Prostate gland (tissue), 2 donors: ENCODE measurements at places on chromosomes 2 and 18. TPM values are rescaled to one million over a fixed set of nuclear protein-coding genes. Genes with fewer than 3 reads are reported as not detected.

GRCh38 chr2:119005051-119005450 is 63.1 kb downstream of the MARCO start:
- no peak for DNase-seq

DNA sequence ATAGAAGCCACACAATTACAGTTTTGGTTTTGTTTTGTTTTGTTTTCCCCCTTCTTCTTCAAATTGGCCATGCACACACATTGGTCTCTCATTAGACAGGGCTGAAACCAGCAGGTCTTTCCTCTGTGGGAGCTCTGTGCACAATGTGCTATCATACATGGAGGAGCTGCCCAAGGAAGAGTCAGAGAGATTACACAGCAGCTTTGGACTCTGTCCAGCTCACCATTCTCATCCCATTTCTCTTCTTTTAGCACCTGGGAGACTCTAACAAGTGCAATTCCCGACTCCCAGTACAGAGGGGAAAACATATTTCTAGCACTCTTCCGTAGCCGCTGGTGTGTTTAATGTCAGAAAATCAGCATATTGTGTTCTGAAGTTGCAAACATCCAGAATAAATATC is 29.4 kb downstream of the POU3F3 start:
- no peak for DNase-seq

GRCh38 chr18:79766308-79766707 is 31.4 kb upstream of the KCNG2 start:
- DNase-seq = no peak

Gene MAP3K19
- total RNA-seq = 2.7 TPM

DNA sequence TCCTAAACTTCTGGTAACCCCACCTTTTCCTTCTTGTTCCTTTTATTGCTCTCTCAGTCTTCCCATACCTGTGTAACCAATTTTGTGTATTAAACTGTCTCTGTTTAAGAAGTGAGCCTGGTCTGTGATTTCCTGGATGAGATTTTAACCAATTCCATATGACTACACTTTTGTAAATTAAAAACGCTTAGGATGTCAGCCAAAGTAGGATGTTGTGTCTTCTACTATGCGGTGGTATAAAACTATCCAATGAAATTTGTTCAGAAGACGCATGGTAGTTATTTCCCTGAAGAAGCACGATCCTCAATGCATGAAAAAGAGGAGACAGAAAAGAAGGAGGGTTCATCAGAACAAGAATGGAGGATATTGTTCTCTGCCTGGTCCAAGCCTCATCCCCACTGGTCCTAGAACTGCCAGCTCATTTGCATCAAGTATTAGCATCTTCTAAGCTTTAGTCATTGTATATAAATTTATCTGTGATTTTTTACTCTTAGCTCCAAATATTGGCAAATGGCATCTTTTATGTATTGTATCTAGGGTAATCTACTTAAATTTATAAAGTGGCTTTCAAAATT is 127.4 kb downstream of the TGIF1 start:
- no peak for DNase-seq

DNA sequence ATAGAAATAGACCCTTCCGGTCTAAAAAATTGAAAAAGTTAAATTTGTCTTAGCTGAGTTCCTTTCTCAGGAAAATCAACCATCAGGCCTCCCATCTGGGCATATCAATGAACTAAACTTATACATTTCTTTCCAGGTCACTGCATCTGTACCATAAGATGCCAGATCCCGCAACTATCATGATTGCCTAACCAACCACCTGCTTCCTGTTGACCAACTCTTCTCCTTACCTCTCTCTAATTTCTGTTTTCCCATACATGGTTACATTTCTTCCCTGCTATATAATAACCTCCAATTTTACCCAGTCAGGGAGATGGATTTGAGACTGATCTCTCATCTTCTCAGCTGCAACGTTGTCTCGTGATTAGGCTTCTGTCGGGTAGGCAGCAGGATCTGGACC is 228.7 kb downstream of the FSIP2 start:
- no peak for DNase-seq

DNA sequence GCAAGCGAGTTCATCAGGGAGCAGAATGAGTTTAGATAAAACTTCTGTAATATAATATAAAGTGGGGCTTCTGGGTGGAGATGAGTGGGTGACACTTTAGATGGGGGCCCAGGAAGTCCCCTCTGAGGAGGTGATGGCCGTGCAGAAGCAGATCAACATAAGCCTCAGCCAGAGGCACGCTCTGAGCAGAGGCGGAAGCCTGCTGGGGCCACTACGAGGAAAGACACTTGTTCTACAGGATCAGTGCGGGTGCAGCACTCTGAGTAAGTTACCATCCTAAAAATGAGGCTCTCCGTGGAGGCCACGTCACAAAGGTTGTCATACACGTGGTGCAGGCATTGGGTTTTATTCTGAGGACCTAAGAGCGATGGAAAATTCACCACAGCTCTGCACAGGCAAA is 22.3 kb downstream of the TMEM18 start:
- DNase-seq = no peak

- no peak for DNase-seq
Measured at GRCh38 chr18:2134364-2134763, 436.9 kb downstream of the METTL4 start.

DNA sequence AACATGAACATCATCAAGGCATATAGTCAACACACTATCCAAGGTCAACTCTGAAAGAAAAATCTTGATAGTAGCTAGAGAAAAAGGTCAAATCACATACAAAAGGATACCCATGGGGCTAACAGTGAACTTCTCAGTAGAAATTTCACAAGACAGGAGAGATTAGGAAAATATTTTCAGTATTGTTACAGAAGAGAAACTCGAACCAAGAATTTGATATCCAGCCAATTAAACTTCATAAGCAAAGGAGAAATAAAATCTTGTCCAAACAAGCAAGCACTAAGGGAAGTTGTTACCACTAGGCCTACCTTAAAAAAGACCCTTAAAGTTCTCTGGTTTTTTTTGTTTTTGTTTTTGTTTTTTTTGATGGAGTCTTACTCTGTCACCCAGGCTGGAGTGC is 242.5 kb downstream of the EXOC6B start:
- DNase-seq = no peak

- peak; percentile 58 for DNase-seq
Measured at GRCh38 chr18:40851014-40851429, 1104.0 kb upstream of the PIK3C3 start.

DNA sequence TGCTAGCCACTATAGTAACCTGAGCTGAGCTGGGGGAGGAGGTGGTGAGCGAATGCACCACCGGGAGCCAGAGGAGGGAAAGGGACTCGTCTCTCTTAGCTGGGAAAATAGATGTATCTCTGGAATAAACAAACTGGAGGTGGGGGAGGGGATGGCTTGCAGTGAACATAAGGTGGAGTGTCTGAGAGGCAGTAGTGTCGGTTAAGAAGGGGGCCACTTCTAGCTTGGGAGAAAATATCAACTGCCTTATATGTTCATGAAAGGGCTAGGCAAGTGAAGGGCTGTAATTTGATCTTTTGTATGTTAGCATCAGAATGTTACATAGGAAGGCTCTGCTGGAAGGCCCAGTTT is 2.2 kb downstream of the SETBP1 start:
- no peak for DNase-seq

- no peak for DNase-seq
Measured at GRCh38 chr18:48698707-48699106, 159.9 kb downstream of the CTIF start.

Gene CRYGD
- not detected for total RNA-seq

- no peak for DNase-seq
Measured at GRCh38 chr2:47295981-47296635, 106.8 kb upstream of the MSH2 start.

DNA sequence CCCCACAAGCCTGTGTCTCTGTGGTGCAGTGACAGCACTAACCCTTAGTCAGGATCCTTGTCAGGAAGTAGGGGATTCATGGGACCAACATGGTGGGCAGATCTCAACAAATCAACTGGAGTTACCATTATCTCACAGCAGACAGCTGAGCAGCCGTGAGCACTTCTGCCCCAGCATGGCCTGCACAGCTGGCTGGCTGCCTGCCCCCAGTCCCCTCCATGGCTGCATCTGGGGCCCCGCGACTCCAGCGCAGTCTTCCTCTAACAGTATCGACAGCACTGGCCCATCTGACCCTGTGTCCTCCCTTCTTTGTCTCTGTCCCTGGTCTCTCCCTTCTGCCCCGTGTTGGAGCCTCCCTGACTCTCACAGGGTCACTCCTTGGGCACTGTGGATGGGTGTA is 4.7 kb upstream of the ADCY3 start:
- DNase-seq = no peak

Gene DPYSL5
- not detected for total RNA-seq

DNA sequence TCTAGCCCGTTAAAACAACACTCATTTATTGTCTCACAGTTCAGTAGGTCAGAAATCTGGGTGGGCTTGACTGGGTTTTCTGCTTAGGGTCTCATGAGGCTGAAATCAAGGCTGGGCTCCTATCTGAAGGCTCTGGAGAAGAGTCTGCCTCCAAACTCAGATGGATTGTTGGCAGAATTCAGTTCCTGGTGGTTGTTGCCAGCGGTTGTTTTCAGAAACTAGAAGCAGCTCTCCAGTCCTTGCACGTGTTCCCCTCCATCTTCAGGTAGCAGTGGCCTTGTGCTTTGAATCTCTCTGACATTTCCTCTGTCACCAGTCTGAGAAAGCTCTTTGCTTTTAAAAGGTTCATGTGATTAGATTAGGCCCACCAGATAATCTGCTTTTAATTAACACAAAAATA is 20.1 kb upstream of the FN1 start:
- no peak for DNase-seq

- DNase-seq = no peak
Measured at GRCh38 chr2:100041946-100042345, 100.4 kb downstream of the AFF3 start.

Gene ALPP
- total RNA-seq = not detected

- DNase-seq = no peak
Measured at GRCh38 chr2:38146275-38146906, 70.4 kb upstream of the CYP1B1 start.

GRCh38 chr2:222561817-222562645 is 93.9 kb downstream of the FARSB start:
- DNase-seq = peak; percentile 27

Gene RESP18
- not detected for total RNA-seq

Gene POTEJ
- total RNA-seq = 16.7 TPM

GRCh38 chr18:9846162-9846925 is 39.4 kb upstream of the TXNDC2 start:
- DNase-seq = peak; percentile 26

Gene GREB1L
- total RNA-seq = 21.6 TPM

GRCh38 chr2:67186871-67187270 is 210.3 kb upstream of the ETAA1 start:
- no peak for DNase-seq

DNA sequence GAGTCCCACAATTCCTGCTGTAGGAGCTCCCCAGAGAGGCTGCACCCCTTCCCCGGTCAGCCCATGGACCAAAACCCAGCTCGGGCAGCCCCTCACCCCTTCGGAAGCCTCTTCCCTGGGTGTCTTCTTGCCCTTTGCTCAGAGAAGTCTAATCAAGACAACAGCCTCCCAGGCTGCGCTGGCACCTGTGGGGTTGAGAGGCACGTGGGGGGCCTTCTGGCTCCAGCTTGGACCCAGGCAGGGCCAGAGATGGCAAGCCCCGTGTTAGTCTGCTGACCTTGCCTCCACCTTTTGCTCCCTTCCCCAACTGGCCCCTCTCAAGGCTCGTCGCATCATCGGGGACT is 10.4 kb downstream of the SLC4A3 start:
- DNase-seq = no peak

DNA sequence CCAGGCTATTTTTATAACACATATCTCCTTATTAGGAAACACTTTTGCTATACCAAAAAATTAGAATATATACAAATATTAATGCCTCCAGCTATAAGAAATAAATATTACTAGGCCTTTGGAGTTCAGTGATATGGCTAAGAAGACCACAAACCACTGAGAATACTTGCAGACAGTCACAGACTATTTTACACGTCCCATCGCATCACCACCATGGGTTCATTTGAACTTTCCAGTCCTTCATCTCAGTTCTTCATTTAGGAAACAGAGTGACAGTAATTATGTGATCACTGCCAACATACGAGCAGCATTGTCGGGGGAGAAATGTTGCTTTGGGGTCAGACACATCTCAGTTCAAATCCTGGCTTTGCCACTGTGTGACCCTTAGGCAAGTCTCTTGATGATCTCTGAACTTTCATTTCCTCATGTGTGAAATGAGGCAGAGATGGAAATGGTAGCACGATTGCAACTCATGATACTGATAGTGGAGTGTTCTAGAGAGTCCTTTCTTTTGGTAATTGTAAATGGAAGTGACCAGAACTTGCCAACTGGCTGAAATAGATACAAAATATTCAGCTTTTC is 138.9 kb upstream of the NRP2 start:
- no peak for DNase-seq

DNA sequence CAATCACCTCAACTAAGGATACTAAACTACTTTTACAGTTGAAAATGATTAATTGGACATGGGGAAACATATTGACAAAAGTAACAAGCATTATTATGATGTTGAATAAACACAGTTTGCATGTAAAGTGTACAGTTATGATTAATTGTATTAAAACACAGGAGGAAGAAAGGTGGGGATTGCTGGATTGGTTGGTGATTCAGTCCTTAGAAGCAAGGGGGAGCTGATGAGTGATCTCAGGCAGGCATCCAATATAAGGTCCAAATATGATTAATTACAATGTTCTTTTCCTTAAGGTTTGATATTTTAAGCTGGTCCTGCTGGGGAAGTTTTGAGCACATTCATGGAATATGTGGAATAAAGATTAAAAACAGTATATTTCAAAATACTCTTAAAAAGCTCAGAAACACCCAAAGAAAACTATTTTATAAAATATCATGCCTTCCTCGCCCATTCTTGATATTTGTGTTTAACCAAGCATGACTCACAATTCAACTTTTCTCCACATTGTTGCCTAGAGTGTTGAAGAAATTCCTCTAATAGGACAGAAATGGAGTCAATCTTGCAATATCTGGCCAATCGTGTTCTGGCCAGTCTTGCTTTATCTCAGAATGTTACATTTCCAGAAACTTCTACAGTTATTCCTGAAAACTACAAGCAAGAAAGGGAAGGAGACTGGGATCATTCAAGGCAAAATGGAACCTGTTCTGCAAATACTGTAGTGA is 268.2 kb downstream of the RPIA start:
- no peak for DNase-seq

GRCh38 chr2:221981912-221982470 is 316.8 kb downstream of the PAX3 start:
- no peak for DNase-seq

Gene C2orf49
- total RNA-seq = 26.2 TPM
